ENCODE measurements at places on chromosomes 3 and 15. TPM values are rescaled to one million over a fixed set of nuclear protein-coding genes. Genes with fewer than 3 reads are reported as not detected.

DNA sequence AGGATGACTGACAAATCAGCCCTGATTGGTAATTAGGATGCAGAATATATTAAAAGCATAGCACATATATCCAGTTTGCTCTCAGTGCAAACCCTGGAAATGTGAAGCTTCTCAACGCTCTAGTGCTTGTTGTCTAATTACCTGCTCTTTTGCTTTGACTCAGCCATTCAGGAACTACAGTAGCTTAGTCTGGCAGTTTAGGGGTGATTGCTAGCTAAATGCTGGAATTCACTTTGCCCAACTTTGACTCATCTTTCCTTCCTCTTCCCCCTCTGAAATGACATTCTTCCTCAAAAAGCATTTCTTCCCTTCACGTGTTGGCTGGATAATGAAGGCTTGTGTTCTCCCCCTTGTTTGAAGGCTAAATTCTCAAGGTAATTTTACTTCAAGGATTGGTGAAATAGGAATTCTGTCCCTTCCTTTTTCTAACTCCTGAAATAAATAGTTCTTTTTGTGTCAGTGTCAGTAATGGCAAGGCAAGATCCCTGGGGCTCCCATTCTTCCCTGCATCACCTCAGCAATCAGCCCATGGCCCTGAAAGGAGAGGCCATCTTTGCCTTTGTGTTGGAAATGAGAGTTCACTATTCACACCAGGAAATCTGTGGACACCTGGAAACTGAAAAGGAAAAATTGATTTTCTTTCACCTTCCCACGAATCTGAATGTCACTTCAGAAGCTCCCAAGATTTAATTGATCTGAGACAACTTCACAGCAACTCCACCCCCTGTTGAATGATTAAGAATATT is 103.6 kb downstream of the ECT2 start:
- DNase-seq = no peak

HCN4 gene
- not detected for total RNA-seq

DNA sequence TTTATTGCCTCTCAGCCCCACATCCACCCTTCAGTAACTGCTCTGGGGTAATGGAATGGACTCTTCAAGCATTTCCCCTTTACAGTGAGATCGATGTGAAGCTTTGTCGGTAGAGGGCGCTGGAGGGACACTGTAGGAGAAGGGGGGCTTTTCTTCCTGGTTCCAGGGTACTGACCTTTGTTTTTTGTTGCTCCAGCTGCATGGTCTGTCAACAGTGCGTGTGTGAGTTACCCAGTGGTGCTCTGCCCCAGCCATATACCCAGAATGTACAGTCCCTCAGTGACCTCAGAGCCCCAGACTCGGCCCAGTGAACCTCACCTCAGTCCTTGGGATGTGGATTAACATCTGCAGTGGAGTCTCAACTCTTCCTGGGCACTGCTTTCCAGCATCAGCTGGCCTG is 180.3 kb upstream of the TSC22D2 start:
- peak; percentile 65 for DNase-seq

DNA sequence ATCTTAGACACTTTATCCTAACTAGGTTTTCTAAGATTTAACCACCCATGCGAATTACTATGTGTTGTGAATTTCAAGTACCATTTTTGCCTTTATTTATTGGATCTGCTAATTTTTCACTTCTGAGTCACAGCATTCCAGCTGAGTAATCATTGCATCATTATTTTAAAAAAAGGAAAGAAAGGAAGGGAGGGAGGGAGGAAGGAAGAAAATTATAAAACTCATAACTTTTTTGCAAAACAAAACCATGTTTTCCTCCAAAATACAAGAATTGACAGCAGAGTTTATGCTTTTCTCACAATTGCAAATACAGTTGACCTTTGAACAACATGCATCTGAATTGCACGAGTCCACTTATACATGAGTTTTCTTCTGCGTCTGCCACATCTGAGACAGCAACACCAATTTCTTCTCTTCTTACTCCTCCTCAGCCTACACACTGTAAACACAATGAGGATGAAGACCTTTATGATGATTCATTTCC is 651.4 kb upstream of the NECTIN3 start:
- DNase-seq = peak; percentile 87

TRH gene
- not detected for total RNA-seq

ARHGEF26 gene
- 1.7 TPM for total RNA-seq

ADAMTS7 gene
- 17.4 TPM for total RNA-seq

THBS1 gene
- 8,241 TPM for total RNA-seq

GRCh38 chr3:148948913-148949657 is 42.3 kb upstream of the GYG1 start:
- DNase-seq = no peak

DNA sequence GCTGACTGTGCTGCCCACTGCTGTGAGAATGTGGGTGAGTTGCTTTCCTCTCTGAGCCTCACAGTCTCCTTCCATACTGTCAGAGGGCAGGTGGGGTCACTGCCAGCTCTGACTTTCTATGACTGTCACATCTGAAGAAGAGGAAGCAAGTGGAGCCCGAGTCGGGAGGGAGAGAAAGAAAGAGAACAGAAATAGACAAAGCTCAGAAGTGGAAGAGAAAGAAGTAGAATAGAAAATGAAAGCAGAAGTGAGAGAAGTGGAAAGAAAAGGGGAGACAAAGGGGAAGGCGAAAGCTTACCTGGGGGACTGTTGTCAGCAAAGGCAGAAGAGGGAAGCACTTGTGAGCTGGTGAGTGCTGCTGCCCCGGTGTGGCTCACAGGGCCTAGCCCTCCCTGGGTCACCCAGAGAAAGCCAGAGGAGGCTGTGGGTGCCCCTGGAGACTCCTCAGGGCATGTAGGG is 57.9 kb downstream of the EPHB1 start:
- DNase-seq = no peak

GOLGA6D gene
- total RNA-seq = not detected

GRCh38 chr3:15291589-15292541 is 40.5 kb downstream of the SH3BP5 start:
- no peak for DNase-seq

DNA sequence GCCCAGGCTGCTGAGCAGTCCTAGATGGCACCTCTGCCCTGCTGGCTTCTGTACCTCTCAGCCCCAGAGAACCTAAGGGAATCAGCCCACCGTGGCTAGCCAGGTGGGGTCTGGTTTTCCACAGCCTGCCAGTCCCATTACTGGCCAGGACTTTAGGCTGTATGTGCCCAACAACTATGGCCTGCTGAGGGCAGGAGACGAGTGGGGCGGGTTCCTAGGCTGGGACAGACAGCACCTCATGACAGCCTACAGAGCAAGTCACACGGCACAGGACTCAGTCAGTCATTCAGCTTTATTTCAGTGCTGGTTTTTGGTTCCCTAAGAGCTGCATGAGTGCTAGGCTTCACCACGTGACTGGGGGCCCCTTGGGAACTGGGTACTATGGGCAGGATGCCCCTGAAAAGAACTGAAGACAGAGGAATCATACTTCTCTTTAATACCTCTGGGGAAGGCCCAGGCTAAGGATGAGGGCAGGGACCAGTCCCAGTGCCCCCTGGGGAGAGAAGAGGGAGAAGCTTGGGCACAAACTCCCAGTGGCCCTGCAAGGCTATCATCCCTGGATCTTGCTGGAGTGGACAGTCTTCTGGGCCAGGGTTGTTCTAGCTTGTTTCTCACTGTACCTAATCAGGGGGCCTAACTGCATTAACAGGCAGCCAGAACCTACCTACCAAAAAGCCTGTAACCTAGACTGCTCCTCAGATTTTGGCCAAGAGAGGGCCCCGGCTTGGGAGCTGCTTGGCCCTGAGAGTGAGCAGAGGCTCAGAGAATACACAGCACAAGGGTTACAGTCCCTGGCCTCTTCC is 14.8 kb downstream of the CLK3 start:
- DNase-seq = no peak

- DNase-seq = no peak
Measured at GRCh38 chr15:68427366-68427765, 4.6 kb downstream of the ITGA11 start.

- DNase-seq = peak; percentile 90
Measured at GRCh38 chr3:149581681-149582370, 76.0 kb downstream of the WWTR1 start.

DNA sequence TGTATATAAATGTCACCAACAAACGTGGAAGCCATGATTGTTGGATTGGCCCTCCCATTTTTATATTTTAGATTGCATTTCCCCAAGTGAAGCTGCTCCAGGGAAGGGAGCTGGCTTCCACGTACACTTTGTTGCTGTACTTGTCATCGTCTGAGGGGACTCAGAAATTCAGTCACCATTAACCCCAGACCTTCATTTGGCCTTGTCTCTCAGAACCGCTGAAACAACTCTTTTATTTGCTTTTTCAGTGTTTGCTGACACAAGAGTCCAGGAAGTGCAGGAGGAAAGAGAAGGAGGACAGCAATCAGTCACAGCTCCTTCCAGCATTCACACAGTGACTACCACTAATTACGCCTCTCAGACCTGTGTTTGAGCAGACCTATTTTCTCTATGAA is 276.5 kb downstream of the TBL1XR1 start:
- no peak for DNase-seq

SLC15A2 gene
- under 0.01 TPM for total RNA-seq

DNA sequence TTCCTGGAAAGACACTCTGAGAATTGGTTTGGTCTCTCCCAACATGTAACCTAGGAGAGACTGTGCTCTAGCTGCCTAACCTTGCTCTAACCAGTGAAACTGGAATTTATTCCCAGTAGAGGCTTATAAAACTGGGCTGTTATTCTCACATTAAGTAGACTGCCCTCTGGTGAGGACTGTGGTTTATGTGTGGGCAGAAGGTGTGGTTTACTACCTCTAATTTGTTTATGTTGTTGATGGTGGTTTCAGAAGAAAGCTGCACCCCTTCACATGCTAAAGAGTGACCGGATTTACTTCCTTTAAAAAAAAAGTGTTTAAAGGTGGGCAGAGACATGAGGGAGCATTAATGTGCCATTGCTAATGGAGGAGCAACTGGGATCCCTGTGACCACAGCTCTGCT is 273.2 kb downstream of the MECOM start:
- no peak for DNase-seq

GRCh38 chr15:34214135-34214534 is 4.2 kb upstream of the KATNBL1 start:
- DNase-seq = no peak

CD96 gene
- total RNA-seq = 0.32 TPM

TF gene
- total RNA-seq = not detected

GRCh38 chr3:178901204-178901603 is 170.4 kb downstream of the ZMAT3 start:
- DNase-seq = no peak

All from fibroblast of villous mesenchyme (primary cell).